ENCODE measurements at places on chromosomes 3 and 15.
A peak's percentile ranks its signal among the peaks of the same experiment; 100 is the strongest.

GRCh38 chr15:61227269-61227949 is 1.7 kb downstream of the RORA start:
- DNase-seq: peak; percentile 12

- DNase-seq: no peak
Observed at GRCh38 chr15:75923756-75924155, 20.1 kb downstream of the FBXO22 start.

GRCh38 chr3:177680472-177680821 is 483.2 kb upstream of the TBL1XR1 start:
- no peak for DNase-seq

GRCh38 chr3:94402126-94402525 is 339.3 kb downstream of the NSUN3 start:
- no peak for DNase-seq

DNA sequence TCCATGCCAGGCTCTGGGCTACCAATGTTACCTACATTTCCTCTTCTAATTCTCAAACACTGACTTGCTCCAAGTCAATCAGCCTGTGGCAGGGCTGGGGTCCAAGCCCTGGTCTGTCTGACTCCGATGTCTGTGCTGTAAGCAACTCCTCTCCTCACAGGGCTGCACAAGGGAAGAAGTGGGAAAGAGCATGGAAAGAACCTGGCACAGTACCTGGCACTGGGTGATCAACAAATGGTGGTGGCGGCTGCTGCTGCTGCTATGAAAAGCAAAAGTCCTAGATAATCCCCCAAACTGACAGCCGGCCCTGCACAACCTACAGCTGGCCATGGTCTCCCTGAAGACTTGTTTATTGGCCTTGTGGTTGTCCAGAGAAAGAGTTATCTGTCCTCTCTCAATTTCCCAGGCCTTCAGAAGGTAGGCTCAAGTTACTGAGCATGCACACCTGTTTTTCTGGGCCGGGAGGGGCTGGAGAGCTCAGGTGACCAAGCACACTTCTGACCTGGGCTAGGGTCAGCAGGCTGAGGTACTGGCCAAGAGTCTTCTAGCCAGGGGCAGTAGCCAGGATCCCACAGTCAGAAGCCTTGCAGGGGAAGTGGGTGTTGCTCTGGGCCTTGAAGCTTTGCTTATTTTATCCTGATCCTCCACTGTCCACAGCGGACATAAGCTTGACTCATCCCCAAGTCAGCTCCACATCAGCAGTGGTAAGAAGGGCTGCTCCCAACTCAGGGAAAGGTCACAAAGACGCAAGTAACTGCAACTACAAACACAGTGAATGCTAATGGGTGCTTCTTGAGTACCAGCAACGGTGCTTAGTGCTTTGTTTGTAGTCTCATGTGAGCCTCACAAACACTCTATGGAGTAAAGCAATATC is 35.3 kb upstream of the KY start:
- DNase-seq: no peak

DNA sequence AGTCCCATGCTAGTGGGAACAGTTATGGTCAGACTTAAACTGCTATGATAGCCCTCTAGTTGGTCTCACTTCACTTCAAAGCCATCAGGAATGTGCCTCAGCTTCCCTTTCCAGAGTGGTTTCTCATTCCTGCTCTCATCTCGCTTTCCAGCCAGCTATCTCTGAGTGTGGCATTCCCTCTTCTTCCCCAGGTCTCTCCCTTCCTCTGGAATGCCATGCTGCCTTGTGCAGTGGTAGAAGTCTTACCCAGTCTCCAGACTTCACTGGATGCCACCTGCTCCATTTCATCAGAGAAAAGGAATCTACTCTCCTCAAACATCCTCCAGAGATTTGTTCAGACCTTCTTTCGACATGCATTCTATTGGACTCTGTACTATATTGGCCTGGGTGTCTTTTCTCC is 83.0 kb downstream of the AGBL1 start:
- no peak for DNase-seq

GRCh38 chr15:69758291-69758771 is 305.7 kb downstream of the RPLP1 start:
- no peak for DNase-seq

GRCh38 chr3:108662142-108662738 is 72.7 kb downstream of the DZIP3 start:
- DNase-seq: peak; percentile 74

DNA sequence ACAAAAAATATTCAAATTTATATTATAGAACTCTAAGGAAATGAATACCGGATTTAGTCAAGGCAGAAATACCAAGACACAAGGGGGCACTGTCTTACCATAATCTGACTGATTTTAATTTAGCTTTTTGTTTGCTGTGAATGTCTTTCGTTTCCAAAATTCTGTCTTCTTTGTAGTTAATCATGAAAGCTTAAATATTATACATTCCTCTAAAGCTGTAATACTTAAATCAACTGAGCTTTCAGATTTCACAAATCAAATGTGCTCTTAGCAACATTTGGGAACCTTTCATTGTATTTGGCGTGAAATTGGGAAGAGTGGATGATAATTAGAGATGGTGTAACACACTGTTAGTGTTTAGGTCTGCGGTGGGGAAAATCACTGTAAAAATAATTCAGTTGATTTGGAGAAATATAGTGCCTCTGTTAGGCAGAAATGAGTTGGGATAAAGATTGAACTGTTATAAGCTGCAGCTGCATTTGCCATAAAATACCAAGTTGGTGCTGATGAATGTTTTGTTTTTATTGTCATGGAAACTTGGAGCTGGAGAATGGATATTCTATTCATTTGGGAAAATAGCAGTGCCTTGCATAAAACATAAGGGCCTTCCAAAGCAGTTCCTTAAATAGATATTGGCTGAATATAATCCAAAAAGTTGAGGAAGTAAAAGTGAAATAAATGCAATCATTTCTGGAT is 228.2 kb downstream of the TCF12 start:
- peak; percentile 62 for DNase-seq

DNA sequence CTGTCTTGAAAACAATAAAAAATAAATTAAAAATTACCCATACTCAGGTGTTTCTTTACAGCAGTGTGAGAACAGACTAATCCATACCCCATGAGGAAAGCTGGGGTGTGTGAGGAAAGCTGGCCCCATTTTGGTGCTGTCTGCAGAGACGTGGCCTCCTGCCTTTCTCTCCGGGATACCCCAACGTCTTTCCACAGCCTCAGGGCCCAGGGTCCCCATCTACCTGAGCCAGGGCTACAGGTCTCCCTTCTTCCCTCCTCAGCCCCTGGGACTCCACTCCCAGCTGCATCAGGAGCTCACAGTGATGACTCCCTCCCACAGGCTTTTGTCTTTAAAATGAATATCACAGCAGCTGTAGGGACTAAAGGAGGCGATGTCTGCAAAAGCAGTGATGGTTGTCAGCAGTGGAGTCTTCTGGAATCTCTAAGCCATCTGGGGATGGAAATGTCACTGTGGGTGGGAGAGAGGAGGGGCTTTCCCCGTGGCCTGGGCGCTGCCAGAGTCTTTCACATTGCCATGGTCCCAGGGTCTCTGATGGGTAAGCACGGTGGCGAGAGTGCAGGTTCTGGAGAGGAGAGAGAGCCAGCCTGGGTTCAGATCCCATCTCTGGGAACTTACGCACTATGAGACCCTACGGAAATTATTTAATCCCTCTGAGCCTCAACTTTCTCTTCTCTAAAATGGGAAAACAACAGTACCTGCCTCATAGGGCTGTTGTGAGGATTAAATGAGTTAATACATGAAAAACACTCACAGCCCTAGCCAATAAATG is 259.3 kb downstream of the PLCL2 start:
- DNase-seq: no peak

- no peak for DNase-seq
Observed at GRCh38 chr3:127751782-127752181, 70.5 kb downstream of the MGLL start.

GRCh38 chr3:48088056-48088748 is 72.0 kb upstream of the MAP4 start:
- DNase-seq: peak; percentile 26

DNA sequence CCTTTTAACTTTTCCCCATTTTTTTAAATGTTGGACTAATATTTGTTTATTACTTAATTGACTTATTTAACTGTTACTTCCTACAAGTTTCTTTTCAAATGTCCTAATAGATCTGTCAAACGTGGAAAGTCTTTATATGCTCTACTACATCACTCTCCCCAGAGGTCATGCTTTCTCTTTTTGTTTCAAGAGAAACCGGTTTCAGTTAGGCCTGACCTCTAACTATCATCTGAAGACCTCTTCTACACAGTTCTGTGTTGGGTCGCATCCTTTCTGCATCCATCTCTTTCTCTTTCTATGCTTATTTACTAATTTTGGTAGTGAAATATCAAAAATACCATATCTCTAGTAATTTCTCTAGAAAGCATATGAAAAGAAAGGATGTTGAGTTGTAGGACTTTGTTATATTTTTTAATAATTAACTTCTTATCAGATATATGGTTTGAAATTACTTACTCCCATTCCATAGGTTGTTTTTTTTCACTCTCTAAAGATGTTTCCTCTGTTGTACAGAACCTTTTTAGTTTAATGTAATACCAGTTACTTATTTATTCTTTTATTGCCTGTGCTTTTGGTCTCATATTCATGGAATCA is 781.2 kb upstream of the ARPP21 start:
- DNase-seq: no peak

DNA sequence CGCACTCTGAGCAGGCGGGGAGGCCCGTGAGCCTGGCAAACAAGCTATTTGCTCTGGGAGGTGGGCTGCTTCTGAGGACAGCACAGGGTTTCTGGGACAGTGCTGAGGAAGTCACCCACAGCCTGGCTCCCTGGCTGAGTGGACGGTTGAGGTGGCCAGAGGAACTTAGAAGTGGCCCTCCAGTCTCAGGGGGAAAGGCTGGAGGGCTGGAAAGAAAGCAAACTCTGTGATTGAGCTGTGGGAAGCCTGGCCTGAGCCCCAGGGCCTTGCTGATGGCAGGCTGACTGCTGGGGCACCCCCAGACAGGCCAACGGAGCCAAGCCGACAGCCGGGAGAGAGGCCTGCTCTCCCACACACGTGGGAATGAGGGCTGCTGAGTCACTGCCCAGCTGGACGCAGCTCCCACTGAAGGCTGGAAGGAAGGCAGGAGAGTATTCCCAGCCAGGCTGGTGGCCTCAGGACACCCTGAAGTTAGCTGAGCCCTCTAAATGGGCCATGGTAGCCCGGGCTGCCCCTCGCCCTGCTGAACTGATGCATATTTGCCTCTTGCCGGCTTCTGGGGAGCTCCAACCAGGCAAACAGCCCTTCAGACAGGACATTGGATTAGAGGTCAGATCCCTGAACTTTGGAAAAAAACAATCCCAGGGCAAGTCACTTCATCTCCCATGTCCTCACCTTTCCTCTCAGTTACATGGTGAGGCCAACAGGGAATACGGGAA is 98.0 kb upstream of the TLE3 start:
- DNase-seq: no peak

- no peak for DNase-seq
Observed at GRCh38 chr3:104947943-104948342, 418.8 kb upstream of the ALCAM start.

DNA sequence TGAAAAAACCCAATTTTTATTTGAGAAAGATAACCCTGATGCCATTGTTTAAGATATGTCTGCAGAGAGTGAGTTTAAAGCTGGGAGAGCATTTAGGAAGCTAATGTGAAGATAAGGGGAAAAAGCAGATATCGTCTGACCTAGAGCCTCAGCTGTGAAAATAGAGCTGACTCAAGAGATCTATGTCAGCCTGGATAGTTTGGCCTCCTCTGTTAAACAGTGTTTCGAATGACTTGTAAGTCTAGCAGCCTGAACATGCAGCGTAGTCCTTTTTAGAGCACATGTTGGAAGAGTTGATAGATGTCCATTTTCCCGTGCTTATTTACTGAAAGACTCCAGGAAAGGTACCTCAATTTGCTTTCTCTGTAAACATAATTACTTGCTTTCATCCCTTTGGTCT is 48.1 kb downstream of the ALCAM start:
- no peak for DNase-seq

DNA sequence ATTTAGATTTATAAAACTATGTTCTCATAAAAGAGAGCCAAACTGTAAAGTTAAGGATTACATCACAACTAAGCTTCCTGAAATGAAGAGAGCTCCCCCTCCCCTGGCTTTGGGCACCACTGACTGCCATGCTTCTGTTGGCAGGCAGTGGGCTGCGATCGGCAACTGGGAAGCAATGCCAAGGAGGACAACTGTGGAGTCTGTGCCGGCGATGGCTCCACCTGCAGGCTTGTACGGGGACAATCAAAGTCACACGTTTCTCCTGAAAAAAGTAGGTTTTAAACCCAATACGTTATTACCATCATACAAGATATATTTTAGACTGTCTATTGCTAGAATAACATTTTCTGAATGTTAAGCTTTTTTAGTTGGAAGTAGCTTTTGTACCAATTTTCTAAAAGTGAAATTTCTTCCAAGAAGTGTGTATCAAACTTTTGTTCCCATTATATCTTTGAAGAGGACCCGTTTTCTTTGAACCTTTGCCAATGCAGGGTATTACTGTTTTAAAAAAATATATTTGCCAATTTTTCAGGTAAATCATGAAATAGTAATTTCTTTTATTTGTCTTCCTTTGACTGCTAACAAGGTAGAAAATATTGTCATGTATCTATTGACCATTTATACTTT is 184.1 kb downstream of the ADAMTSL3 start:
- peak; percentile 84 for DNase-seq

DNA sequence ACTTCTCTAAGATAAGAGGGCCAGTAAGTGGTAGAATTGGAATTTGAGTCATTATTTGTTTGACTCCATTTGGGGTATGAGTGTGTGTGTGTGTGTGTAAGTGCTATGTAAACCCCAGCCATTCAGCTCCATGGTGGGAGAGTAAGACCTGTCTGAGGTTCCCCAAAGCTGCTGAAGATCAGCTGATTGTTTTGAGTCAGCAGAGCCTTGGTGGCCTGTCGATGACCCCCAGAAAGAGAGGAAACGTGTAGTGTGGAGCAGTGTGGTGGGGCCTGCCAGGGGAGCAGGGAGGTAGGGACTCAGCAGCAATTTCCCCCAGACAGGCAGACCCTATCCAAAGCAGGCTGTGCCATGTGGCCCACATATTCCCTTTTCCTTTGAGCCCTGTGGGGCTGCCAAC is 5.3 kb downstream of the DVL3 start:
- no peak for DNase-seq

GRCh38 chr3:134803051-134803505 is 8.0 kb downstream of the EPHB1 start:
- no peak for DNase-seq

DNA sequence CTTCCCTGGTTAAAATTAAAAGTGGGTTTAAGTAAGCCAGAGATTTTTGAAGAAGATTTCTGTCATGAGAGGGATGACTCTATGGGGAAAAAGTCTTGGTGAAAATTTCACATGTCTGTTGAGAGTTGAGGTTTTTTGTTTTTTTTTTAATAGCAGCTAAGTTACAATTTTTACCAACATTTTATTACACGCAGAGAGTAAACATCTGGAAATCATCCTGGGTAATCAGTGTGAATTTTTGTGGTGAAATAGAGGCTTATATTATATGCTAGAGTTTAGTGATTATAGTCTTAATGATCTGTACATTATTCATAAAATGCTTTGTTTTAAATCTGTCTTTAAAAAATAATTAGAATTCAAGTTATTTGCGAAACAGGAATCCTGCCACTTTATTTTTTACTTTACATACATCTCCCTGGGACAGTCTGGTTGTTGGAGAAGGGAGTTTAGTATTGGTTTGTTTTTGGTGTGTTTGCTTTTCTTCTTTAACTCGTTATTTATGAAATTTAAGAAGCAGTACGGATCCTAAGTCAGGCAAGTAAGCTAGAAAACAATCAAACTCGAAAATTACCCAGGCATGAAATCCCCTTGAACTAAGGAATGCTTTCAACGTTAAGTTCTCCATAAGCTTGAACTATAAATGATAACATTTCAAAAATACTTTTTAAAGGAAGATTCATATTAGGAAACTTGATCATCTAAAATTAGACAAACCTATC is 143.4 kb upstream of the TSC22D2 start:
- DNase-seq: no peak
